ENCODE measurements at places on chromosomes 2 and 18.

- DNase-seq: no peak
Measured at GRCh38 chr2:127762846-127763245, 48.1 kb downstream of the WDR33 start.

DNA sequence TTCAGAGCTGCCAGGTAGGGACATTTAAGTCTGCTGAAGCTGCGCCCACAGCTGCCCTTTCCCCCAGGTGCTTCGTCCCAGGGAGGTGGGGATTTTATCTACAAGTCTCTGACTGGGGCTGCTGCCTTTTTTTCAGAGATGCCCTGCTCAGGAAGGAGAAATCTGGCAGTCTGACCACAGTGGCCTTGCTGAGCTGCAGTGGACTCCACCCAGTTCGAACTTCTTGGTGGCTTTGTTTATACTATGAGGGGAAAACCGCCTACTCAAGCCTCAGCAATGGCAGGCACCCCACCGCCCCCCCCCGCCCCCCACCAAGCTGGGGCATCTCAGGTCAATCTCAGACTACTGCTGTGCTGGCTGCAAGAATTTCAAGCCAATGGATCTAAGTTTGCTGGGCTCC is 458.1 kb upstream of the RAB12 start:
- no peak for DNase-seq

- no peak for DNase-seq
Measured at GRCh38 chr2:168858146-168858545, 32.1 kb downstream of the SPC25 start.

DNA sequence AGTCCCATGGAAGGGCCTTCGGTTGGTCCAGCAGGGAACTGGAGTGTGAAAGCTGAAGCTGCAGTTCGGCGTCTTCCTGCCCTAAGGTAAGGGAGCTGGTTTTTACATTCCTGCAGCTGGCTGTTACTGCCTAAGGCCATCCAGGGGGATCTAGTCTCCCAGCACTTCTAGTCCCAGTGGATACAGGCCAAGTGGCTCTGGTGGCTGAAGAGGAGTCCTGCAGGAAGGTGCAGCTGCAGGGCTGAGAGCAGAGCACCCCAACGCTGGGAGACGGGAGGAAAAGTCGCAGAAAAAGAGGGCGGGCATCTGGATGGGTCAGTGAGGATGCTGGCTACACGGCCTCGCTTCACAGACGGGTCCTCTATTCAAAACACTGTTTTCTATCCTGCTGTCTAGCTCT is 225.0 kb upstream of the HS6ST1 start:
- DNase-seq: peak; percentile 82

- no peak for DNase-seq
Measured at GRCh38 chr2:220432645-220433044, 805.2 kb downstream of the SLC4A3 start.

- DNase-seq: no peak
Measured at GRCh38 chr18:7608174-7608550, 41.0 kb downstream of the PTPRM start.

DNA sequence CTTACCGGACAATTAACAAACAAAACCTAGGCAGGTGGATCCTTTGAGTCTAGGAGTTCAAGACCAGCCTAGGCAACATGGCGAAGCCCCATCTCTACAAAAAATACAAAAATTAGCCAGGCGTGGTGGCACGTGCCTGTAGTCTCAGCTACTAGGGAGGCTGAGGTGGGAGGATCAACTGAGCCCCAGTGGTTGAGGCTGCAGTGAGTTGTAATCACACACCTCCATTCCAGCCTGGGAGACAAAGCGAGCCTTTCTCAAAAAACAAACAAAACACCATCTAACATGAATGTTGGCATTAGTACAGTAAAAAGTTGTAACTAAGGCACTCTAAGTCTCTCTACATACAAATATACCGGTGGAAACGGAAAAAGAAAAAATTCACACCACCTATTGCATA is 5.3 kb downstream of the SP3 start:
- no peak for DNase-seq

GRCh38 chr2:227674485-227674884 is 7.9 kb downstream of the SCYGR5 start:
- no peak for DNase-seq

- DNase-seq: no peak
Measured at GRCh38 chr2:135005753-135006152, 41.5 kb downstream of the MAP3K19 start.

DNA sequence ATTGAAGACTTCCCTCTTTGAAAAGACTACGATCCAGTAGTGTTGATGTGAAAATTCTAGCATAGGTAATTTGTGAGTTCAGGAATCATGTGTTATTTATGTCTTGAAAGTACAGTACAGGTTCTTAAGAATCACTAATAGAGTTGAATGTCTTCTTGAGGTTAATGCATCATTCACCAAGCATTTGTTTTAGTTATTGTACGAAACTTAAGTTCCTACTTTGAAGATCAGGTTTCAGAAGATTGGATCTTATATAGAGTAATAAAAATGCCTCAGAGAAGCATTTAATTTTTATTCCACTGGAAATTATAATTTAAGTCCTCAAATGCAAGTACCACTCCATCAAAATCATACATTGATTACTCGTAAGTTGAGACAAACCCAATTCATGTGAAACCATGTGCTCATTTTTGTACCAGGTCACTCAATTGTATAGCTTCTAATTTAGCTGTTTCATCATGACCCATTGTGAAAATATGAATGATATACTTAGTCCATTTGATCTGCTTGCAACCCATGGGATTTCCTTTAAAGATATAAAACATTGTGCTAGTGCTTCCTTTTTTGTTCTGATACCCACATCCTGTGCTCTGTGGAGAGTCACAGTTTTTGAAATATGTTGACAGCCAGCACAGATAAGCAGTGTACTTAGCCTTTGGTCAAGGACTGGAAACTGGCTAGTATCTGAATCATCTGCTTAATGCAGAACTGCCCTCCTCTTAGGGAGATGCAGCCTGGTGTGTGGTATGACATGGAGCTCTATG is 22.5 kb upstream of the RAB27B start:
- no peak for DNase-seq

- DNase-seq: no peak
Measured at GRCh38 chr18:36672437-36673344, 156.1 kb downstream of the TPGS2 start.

GRCh38 chr2:71609958-71610357 is 156.6 kb downstream of the DYSF start:
- no peak for DNase-seq

GRCh38 chr2:218576854-218577253 is 8.2 kb downstream of the CNOT9 start:
- no peak for DNase-seq

GRCh38 chr2:85033388-85033787 is 62.4 kb downstream of the KCMF1 start:
- DNase-seq: no peak

GRCh38 chr2:53452957-53453748 is 314.5 kb upstream of the CHAC2 start:
- DNase-seq: no peak

Measured in H9 (cell line).